ENCODE measurements at places on chromosomes 2 and 18.

DNA sequence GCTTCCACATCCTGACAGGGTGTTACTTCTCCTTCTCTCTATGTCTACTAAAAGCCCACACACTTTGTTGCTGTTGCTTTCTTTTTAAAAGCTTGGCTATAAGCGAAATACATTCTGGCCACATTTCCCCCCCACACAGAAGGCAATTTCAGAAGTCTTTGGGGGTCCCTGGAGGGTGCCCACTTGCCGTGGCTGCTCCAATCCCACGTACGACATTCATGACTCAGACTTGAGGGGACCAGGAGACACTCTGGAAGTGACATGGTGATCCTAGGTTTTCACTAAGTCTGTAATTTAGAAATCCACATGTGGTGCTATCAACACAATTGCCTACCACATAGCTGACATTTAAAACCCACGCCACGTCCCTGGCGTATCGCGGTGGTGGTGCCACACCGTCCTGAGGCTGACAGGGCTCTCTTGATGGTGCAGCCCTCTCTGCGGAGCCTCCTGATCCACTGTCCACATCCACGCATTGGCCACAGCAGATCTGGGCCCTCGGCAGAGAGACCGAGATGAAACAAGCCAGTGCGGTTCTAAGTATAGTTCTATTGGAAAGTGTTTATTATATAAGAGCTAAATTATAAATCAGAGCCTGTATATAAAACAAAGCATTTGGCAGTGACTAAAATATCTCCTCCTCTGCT is 42.4 kb downstream of the CYP27C1 start:
- DNase-seq = no peak

DNA sequence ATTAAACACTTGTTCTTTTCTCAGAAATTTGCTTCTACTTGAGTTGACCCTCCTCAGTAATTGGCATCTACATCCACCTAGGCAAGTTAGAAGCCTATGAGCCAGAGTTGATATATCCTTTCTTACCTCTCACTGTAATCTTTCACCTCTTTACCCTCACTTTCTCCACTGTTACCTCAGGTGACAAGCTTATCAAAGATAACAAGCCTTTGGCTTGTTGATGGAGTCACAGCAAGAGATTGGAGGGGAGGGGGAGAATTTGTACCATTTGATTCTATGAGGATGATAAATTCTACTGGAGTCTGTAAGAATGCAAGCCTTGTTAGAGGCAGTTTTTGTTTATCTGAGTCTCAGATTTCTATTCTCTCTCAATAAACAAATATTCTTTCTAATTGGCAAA is 171.0 kb upstream of the CAVIN2 start:
- DNase-seq = no peak

DNA sequence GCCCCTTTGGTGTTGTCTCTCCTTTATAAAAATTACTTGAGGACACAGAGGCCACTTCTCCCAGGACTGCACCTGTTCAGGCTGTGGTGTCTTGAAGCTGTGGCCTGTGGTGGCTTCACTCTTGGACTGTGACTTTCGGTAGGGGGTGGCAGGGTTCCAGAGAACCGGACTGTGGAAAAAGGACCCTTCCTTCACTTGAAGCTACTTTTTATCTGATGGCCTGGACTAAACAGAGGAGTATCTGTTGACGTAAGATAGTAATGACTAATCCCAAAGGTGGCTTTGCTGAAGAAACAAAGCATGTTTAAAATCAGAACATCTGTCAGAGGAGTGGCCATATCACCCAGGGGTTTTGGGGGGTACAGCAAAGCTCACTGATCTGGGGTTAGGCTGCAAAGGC is 60.8 kb downstream of the CENPO start:
- no peak for DNase-seq

- no peak for DNase-seq
These were observed 1281.6 kb upstream of the TMEFF2 start for GRCh38 chr2:193476171-193476800.

GRCh38 chr2:205585449-205586383 is 96.6 kb upstream of the NRP2 start:
- no peak for DNase-seq

DNA sequence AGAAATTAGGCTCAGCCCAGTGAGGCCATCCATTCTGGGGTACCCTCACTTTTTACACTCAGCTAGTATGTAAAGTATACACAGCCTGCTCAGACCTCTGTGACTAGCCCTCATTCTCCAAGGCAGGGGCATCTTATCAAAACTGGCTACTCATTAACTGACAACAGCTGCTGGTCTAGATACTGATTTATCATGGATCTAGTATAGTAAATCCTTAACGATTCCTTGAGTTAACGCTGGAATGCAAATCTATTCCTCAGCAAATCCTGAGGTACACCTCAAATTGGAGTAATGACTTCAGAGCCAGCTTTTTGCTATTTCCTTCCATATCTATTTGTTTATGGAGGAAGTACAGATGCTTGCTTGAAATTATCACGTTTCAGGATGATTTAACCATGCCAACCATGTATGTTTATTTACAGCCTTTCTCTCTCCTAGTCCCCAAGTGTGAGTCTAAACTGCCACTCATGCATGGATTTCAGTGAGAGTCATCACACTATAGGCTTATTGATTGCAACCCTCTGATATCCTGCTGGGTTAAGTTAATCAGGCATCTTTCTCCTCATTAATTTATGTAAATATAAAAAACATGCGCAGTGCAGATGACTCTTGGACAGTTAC is 70.2 kb upstream of the DOK6 start:
- no peak for DNase-seq

DNA sequence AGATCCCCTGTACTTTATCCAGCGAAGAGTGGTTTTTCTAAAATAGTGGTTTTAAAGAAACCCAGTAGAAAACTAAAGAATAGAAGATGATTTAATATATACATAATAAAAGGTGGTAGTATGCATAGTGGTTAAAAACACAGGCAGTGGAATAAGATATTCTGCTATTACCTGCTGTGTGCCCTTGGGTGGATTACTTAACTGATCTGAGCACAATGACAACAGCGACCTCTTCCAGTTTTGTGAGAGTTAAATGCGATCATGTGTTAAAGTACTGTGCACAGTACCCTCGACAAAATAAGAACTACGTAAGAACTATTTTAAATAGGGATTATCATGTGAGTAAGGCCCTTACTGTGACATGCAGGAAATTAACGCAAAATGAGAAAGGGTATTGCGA is 30.0 kb upstream of the CHMP1B start:
- DNase-seq = no peak

DNA sequence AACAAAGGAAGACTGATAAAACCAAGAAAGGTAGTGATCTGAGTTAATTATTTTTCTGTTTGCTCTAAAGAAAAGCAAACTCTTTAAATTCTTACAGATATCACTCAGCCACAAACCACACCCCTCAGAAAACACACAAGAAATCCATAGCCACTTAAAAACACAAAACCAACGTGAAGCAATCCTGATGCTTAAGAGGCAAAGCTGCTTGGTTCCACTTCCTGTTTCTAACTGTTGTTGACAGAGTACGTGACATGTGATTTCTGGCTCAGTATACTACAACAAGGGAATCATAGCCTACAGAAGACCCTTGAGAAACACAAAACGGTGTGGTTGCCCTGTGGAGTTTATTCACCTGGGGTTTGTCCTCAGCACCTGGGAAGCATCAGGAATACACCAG is 240.9 kb upstream of the APCDD1 start:
- DNase-seq = no peak

DNA sequence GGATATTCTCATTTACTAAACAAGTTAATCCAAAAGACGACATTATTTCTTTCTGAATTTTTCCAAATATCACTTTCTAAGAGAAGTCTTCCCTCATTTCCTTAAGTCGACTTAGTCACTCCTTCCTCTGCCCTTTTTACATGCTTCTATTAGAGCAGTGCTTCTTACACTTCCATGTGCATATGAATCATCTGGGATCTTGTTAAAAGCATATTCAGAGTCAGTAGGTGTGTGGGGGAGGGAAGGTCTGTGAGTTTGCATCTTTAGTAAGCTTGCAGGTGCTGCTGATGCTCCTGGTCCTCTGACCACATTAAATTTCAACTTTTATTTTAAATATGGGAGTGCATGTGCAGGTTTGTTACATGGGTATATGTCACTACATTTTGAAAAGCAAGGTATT is 582.6 kb downstream of the NRXN1 start:
- DNase-seq = no peak

DNA sequence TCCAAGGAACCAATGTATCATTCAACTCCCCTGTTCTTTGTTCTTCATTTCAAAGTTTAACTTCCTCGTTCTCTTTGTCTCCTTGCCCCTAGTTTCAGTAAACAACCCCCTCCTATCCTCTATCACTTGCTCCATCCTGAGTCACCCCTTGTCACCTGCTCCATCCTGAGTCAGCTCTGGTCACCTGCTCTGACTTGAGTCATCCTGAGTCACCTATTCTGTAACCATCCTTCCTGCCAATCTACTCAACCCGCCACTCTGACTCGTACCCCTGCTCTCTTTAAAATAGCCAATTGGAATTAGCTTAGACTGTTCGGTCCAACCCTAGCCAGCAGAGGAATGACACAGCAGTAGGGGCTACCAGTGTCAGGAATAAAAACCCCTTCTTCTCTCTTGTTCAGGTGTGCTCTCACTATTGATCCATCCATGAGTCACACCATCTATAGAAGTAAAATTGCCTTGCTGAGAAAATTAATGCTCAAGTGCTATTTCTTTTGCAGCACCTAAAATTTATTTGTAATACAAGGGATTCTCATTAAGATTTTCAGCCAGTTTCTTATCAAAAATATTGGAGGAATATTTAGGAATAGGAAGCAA is 326.8 kb downstream of the AKAIN1 start:
- DNase-seq = no peak

- DNase-seq = no peak
These were observed 49.0 kb upstream of the TMEM18 start for GRCh38 chr2:726169-726568.

Data from naive thymus-derived CD8-positive, alpha-beta T cell (primary cell).